ENCODE measurements at places on chromosomes 5 and 9. TPM values are rescaled to one million over a fixed set of nuclear protein-coding genes. Genes with fewer than 3 reads are reported as not detected.

GRCh38 chr9:36928670-36929349 lies 105.3 kb downstream of the PAX5 start:
- no peak for DNase-seq

Gene ORM2
- not detected for total RNA-seq

DNA sequence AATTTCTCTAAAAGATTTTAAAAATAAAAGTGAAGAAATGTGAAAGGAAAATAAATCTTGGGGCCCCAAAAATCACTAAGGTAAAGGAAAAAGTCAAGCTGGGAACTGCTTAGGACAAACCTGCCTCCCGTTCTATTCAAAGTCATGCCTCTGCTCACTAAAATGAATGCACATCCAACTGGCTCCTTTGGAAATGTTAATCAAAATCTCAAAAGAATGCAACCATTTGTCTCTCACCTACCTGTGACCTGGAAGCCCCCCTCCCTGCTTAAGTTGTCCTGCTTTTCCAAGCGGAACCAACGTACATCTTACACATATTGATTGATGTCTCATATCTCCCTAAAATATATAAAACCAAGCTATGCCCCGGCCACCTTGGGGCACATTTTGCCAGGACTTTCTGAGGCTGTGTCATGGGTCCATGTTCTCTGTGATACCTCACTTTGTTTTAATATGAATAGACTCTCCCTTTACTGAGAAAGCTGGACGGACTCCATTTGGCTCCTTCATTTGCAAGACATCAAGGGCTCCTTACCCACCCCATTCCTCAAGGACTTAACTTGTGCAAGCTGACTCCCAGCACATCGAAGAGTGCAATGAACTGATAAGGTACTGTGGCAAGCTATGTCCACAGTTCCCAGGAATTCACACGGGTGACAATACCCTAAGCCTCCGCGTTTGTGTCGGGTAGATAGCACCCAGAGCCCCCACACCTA lies 164.3 kb downstream of the SMC2 start:
- no peak for DNase-seq

Gene GABBR2
- 0.22 TPM for total RNA-seq

DNA sequence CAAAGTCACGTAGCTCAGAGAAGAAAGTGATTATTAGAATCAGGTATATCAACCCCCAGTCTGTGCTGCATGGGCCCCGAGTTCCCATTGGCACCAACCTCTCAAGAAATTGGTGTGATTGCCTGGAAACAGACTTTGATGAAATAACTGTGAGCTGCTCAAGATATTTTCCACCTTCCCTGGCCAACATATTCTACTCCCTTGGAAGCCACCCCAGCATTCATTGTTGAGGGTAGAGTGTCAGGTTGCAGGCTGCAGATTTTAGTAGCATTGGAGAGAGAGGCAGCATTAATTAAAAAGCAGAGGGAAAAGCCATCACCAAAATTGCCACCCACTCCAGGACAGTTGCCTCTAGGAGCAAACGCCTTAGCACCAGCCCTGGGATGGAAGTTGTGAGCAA lies 154.2 kb upstream of the TNPO1 start:
- DNase-seq = no peak

GRCh38 chr5:170337045-170337733 lies 39.6 kb upstream of the LCP2 start:
- no peak for DNase-seq

DNA sequence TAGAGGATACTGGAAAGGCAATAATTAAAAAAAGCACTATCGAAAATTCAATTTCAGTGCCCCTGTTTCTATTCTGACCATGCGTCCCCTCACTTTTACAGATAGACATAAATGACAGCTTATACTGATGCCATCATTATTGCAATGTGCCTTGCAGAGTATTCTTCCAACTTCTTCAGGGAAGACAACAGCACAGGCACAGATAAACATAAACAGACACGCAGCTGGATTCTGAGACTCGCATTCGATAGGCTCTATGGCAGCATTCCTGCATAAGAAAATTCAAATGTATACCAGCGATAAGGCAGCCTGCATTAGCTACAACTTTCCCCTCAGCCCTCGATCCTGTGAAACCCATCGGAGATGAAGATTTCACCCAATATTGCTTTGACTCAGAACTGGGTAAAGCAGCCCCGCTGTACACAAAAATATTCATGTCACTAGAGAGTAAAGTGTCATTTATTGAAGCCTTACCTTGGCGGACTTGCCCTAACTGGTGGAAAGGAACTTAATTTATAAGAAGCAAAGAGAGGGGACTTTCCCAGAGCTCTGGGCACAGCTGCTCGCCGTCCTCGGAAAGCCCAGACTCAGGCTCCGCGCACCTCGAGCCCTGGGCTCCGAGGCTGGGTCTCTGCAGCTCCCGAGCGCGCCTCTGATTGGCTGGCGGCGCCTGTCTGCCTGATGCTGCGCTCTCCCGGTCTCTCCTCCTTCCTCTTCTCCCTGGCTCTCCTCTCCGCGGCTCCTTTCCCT lies at the start of gene CDH18:
TSS of gene CDH18 (minus strand) at position 589 of the 750 bp plus-strand sequence. CDS start 149,214 bp downstream, outside the sequence.
- DNase-seq = peak; percentile 15

Gene IQGAP2
- total RNA-seq = 58.2 TPM

DNA sequence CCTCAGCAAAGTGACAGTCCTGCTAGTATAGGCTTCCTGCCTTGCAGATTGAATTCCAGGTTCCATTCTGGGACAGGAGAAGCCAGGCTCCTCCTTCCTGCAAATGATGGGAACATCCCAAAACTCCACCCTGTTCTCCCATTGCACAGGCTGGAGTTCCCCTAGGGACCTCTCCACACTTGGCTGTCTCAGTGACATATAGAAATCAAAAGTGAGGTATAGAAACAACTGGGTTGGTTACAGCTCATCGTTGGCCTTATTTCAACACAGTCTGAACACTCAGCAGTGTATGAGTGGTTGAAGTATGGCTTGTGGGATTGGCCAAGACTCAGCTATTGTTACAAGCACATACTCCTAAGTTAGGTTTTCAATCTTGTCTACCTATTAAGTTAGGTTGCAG lies 157.8 kb upstream of the FTMT start:
- DNase-seq = no peak

Gene SCGB3A2
- total RNA-seq = not detected

DNA sequence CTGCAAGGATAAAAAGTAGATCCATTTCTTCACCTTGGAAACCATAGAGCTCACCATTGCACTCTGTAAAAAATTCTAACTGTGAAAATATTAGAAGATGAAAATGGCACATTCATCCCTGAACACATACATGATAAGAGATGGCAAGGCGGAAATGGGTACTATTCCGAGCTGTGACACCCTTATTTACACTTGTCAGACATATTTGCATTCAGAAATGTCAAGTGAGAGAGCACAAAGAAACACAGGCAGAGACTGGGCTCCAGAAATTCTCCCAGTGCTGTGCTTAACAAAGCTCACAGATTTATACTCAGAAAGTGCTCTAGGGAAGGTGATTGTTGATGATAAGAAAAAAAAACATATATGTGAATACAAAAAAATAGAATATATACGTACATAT lies 170.3 kb upstream of the PUM3 start:
- no peak for DNase-seq

Gene FSD1L
- total RNA-seq = 13.2 TPM

DNA sequence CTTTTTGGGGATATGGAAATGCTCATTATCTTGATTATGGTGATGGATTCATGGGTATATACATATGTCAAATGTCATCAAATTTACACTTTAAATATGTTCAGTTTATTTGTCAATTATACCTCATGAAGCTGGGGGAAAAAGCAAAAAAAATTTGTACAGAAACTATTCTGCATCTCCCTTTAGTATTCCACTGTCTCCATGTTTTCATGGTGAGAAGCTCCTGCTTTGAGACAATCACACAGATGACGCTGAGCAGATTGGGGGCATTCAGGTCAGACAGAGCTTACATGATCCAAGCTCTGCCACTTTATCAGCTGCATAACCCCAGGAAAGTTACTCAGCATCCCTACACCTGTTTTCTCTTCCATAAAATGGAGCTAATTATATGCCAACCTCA lies 101.5 kb downstream of the PLPPR1 start:
- DNase-seq = no peak

- no peak for DNase-seq
Measured at GRCh38 chr9:105836936-105837660, 142.8 kb downstream of the TMEM38B start.

DNA sequence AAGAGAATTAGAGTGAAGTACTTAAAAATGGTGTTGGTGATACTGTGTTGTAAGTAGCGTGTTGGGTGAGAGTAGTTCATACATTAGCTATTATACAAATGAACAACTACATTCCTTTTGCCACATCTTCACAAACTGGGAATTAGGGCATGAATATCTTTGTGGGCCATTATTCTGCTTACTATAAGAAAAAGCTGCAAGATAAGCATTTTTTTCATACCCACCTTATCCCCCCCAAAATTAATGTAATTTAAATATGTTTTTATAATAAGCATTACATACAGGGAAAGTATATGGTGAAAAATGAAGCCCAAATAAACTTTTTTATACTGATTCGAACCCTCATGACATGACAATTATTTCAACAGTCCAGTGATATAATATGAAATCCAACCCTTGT lies 69.5 kb downstream of the FAM81B start:
- DNase-seq = no peak

DNA sequence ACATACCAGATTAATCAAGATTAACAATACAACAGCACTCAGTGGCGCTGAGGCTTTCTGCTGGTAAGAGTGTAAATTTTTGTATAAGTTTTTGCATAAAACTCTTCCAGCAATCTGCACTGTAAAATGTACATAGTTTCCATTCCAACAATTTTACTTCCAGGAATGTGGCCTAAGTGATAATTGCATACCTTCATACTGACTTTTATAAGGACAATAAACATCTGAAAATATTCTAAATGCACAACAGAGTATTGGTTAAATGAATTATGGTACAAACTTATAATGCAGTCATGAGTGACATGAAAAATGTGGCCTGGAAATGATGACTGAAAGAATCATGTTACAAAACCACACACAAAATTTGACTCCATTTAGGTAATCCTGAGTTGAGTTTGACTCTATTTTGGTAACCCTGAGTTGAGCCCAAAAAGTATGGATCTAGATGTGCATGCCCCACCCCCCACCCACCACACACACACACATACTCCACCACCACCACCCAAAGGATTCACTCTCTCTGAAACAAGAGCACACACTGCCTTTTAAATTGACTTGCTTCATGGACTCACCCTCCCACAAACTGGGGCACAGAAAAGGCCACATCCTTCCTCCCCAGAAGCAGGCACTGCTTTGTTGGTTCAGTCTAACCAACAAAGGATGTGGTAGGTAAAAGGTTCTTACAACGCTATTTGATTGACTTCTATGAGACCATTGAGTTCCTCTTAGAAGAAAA lies 137.6 kb downstream of the SUSD1 start:
- no peak for DNase-seq

Gene PCDHGB5
- 22.4 TPM for total RNA-seq

Gene IL31RA
- total RNA-seq = 0.60 TPM

GRCh38 chr5:113675166-113675565 lies 161.7 kb downstream of the YTHDC2 start:
- no peak for DNase-seq

DNA sequence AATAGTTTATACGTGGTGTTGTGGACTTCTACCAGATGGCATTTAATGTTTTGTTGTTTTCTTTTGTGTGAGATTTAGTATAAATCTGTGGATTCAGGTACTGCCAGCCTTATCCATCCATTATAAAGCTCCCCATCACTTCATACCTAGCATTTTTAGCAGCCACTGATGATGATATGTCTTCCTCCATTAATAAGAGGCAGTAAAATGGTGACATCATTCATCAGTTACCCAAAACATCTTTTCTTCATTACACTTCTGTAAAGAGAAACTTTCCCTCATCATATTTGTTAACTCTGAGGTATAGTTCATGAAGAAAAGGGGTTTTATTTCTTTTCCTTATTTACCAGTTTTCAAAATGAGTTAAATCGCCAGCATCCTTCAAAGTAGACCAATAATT lies 19.4 kb downstream of the CHD1 start:
- no peak for DNase-seq

Gene TXNDC8
- total RNA-seq = not detected

Gene DELE1
- total RNA-seq = 71.6 TPM

Gene FYB1
- total RNA-seq = 25.1 TPM

GRCh38 chr5:38878391-38879077 lies 32.7 kb downstream of the OSMR start:
- DNase-seq = no peak

- no peak for DNase-seq
Measured at GRCh38 chr5:164234321-164234720, 728.9 kb downstream of the MAT2B start.

- DNase-seq = no peak
Measured at GRCh38 chr9:121700832-121701419, 49.5 kb downstream of the DAB2IP start.

Gene RALGDS
- total RNA-seq = 60.0 TPM

Gene ESM1
- total RNA-seq = not detected

Gene RNF183
- total RNA-seq = not detected

GRCh38 chr5:61440596-61440995 lies 108.5 kb downstream of the ZSWIM6 start:
- DNase-seq = no peak

GRCh38 chr5:62190173-62190572 lies 115.8 kb upstream of the KIF2A start:
- DNase-seq = no peak

GRCh38 chr5:16484081-16484480 lies 18.5 kb upstream of the ZNF622 start:
- DNase-seq = no peak

Gene SPINK4
- not detected for total RNA-seq

Gene LAMC3
- total RNA-seq = 0.21 TPM

DNA sequence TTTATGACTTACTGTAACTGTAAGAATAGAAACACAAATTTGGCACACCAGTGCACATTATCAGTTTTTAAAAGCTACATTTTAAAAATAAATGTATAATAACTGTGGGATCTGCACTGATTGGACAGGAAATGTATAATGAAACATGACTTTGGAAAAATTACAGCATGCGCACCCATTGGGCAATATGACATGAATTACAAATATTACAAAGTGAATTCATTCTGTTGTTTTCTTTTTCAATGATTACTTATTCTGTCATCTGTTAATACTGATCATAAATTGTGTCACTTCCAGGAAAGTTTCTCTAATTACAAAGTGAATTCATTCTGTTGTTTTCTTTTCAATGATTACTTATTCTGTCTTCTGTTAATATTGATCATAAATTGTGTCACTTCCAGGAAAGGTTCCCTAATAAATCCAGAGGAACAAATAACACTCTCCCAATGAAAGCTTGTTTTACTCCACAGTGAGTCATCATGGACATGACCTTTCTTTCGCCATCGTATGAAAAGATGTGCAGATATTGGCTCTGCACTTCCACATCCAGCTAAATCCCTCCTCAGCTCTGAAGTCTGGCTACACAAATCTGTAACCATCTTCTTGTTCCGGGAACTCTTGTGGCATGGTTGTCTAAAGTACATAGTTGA lies 297.0 kb upstream of the HAPLN1 start:
- DNase-seq = no peak

Gene IL5
- not detected for total RNA-seq

Gene SV2C
- total RNA-seq = 1.7 TPM

DNA sequence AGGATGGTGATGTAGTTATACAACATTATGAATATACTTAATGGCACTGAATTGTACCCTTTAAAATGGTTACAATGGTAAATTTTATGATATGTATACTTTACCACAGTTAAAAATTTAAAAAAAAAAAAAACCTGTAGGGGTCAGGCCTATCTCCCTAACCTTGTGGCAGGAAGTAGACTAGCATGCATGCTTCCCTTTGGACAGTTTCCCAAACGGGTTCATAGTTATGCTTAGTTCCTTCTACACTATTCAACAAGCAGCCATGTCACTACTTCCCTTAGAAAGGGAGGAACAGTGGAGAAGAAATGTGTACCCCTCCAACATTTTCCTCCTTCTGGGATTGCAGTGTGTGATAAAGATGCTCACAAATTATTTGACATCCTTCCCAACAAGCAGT lies 32.5 kb downstream of the IDNK start:
- DNase-seq = no peak

Gene PAEP
- total RNA-seq = not detected

Gene ARL14EPL
- not detected for total RNA-seq
